ENCODE measurements at places on chromosomes 11 and 22. TPM values are rescaled to one million over a fixed set of nuclear protein-coding genes. Genes with fewer than 3 reads are reported as not detected.

DNA sequence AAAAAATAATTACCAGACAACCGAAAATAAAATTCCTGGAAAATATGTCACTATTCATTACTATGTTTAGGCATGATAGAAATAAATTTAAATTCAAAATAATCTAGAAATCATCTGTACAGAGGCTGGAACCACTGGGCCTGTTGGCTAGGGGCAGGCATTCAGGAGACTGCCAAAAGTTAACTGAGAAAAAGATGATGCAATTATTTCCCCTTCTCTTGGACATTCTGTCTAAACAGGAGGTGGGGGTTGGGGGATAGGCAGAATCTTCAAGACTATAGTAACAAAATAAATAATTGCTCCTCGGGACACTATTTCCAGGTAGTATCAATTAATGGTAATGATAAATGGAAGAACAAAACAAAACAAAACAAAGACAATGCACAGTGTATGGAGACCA, 14.1 kb downstream of the BTBD10 start:
- no peak for DNase-seq

The ZBED5 gene
- 10.7 TPM for total RNA-seq

DNA sequence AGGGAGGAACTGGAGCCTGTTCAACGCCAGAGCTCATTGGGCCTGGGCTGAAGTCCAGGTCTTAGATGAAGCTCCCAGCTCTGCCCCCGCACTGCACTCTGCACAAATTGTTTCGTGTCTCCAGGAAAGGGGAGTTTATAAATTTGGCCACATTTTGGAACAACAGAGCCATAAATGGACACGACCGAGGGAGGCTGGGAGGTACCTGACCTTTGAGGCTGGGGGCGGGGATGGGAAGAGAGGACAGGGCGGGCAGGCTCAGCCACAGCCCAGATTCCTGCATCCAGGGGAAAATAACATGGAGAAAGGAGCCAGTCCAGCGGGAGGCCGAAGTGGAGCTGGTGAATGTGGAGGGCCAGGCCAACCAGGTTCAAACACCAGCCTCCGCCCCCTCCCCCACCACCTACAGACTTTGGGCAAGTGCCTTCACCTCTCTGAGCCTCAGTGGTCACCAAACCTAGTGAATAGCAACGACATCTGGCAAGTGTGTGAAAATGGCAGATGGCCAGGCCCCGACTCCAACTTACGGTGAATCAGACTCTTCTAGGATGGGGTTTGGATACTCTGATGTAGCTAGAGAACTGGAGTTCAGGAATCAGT, 36.8 kb upstream of the SMTN start:
- no peak for DNase-seq

DNA sequence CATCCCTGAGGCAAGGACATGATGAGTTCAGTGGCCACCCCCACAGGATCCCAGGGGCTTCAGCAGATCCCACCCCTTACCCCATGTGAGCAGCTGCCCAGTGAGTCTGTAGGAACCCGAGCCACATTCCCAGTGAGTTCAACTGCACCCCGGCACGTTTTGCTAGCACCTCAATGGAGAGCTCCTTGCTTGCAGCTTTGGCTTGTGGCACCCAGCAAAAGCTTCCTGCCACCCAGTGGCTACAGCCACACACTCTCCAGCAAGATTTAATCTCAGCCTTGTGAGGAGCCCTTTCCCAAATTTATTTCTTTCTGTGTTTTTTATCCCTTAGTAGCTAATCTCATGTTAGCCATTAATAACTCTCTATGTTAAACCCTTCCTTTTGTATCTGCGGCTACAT, 4.0 kb downstream of the SAA1 start:
- DNase-seq = no peak

- DNase-seq = no peak
Observed at GRCh38 chr22:43795320-43795719, 16.8 kb downstream of the EFCAB6 start.

The SCGB1D2 gene
- not detected for total RNA-seq

DNA sequence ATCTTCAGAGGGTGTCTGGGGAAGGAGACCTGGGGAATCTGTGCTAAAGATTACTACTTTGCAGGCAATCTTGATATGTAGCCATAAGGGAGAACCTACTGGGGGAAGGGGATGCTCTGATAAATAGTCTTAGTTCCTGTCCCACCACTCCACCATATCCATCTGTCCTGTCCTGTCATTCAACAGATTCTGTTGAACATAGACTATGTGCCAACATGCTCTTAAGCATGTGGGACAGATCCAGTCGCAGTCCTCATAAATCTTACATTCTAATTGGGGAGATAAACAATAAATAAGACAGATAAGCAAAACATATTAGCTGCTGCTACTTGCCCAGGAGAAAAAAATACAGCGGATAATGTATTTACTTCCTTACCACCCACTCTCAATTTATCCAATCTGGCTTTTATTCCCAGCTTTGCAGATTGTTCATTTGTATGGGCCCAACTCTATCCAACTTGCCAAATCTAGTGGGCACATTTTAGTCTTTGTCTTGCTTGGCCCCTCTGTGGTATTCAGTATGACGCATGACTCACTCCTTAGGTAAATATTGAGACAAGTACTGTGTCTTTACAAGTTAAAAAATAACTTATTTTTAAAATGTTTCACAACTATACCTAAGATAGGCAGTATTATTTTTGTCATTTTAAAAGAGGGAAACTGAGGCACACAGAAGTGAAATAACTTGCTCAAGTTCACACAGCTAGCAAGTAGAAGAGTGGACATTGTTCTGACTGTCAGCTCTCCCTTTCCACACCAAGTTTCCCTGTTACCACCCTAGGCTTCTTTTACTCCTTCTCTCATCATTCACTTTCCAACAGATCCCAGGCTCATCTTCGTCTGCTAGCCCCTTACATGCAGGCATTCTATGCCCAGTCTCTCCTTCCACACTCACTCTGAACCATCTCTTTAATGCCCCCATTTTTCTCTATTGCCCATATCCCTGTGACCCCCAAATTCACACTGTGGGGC, 133.6 kb upstream of the SESN3 start:
- DNase-seq = no peak

The VSIG10L2 gene
- not detected for total RNA-seq

- no peak for DNase-seq
Observed at GRCh38 chr11:104146421-104146820, 17.5 kb downstream of the PDGFD start.

The BID gene
- 44.5 TPM for total RNA-seq

GRCh38 chr22:44777364-44777755, 25.0 kb downstream of the ARHGAP8 start:
- DNase-seq = no peak

DNA sequence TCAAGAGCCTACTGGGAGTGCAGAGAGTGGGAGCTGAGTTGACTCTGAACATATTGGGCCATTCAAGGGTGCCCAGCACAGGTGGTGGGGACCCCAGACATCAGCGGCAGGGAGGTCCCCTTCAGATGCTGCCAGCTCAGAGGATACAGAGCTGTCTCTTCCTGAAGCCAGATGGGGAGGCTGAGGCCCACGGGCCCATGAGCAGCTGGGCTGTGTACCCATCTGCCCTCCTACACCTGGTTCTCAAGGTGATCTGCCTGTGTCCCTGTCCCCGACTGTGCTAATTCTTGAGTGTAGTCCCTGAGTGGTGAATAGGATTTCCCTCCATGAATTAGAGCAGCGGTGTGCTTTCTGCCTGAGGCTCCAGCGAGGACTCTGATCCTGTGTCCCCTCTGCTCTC, 76.3 kb downstream of the MICAL2 start:
- no peak for DNase-seq

DNA sequence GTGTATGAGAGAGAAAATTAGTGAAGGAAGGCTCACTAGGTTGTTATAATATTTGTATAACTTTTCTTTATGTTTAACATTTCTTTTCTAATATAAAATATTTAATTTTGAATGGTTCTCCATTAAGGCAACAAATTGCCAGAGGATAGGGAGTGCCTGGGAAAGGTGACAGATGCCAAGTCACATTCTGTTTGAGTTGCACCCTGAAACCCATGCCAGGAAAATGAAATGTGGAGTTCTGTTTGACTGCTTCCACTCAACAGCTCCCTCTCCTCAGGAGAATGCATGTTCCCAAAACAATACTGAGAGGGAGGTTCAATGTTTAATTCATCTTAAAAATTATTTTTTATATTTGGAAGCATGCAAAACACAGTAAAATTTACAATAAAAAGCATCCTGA, 5.9 kb upstream of the USP18 start:
- DNase-seq = no peak

All from liver (tissue), 10 donors.